Cardiac muscle cell (in vitro differentiated cells and primary cell): ENCODE measurements at places on chromosomes 4 and X.

DNA sequence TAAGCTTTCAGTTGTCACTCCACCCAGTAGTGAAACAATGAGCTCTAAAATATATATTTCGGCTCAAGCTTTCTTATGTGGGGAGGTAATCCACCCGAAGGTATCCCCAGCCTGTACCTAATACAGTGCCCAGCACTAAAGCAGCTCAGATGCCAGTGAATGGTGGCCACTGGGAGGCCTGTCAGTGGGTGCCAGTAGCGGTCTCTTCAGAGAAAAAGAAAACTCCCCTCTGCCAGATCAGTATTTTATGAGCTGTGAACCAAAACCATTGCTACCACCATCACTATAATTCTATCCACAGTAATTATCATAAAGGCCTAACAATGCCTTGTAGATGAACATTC, 835 bp upstream of the NFKB1 start:
- no peak for DNase-seq

- DNase-seq: peak; percentile 28
Measured at GRCh38 chr4:153520801-153521329, 54.7 kb downstream of the TMEM131L start.

DNA sequence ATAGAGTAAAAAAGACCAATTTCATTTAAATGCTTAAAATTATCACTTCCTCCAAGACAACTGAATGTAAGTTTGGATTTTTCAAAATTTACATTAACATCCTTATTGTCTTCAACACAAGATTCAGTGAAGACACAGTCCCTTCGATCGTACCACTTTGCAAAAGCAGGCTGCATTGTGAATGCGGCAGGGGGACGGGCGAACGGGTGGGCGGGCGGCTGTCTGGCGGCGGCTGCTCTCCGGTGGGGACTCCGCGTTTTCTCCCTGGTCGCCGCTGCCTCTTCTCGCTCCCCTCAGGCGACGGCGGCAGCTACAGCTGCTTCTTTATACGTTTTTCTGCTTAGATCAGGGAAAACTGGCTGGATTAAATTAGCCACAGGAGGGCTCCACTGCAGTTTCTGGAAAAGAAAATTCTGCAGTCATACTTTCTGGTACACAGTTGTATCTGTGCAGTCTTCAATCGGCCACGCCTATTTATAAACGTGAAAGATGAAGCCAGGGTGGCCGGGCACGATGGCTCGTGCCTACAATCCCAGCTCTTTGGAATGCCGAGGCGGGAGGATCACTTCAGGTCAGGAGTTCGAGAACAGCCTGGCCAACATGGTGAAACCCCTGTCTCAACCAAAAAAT, 33.9 kb upstream of the HPF1 start:
- peak; percentile 70 for DNase-seq

DNA sequence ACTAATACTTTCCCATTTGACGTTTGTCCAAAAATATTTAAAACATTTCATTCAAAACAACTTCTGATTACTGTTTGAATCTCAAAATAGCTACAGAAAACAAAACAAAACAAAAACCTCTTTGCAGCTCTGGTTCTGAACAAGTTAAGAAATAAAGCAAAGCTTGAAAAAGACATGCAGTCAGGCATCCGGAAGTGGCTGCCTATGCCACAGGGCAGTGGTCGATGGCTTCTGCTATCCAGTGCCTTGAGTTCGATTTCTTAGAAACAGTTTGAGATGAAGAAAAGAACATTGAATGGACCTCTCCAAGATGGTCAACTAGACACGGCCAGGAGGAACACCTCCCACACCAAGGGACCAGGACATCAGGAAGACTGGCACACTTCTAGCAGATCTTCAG, 125.3 kb downstream of the SCFD2 start:
- DNase-seq: no peak

DNA sequence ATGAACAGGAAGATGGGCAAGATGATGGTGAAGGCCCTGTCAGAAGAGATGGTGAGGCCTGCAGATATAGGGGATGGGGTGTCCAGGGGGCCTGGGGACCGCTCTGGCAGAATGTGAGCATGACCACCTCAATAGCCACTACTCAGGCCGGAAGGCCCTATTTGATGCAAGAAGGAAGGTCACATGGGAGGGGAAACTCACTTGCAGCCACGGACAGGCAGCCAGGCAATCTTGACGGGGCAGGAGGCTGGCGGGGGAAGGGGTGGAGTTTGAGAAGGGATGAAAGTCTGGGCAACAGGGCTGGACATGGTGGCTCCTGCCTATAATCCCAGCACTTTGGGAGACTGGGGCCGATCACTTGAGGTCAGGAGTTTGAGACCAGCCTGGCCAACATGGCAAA, 8.8 kb downstream of the SASH3 start:
- no peak for DNase-seq
